Cardiac ventricle fibroblast (primary cell): ENCODE measurements at places on chromosomes 2 and 18. TPM values are rescaled to one million over a fixed set of nuclear protein-coding genes. Genes with fewer than 3 reads are reported as not detected.

MARCHF4 gene
- 0.10 TPM in 1 of 2 replicates, not detected in the other for total RNA-seq

CREG2 gene
- 0.59 and 1.1 TPM in 2 replicates for total RNA-seq

KCNE4 gene
- total RNA-seq = 8.2 and 9.8 TPM in 2 replicates

SLC30A3 gene
- total RNA-seq = 0.06 and 0.10 TPM in 2 replicates

MATN3 gene
- 0.62 and 0.73 TPM in 2 replicates for total RNA-seq

KLHL29 gene
- total RNA-seq = 3.5 and 4.7 TPM in 2 replicates

SGPP2 gene
- total RNA-seq = not detected in 2 replicates

SLC11A1 gene
- total RNA-seq = not detected in 2 replicates

TXNDC2 gene
- total RNA-seq = 0.19 TPM in 1 of 2 replicates, not detected in the other

OTX1 gene
- not detected in 2 replicates for total RNA-seq

SERPINB11 gene
- total RNA-seq = not detected in 2 replicates

ZBTB14 gene
- total RNA-seq = 4.6 and 8.7 TPM in 2 replicates

XDH gene
- total RNA-seq = not detected in 2 replicates

CFAP65 gene
- total RNA-seq = 0.34 TPM in 1 of 2 replicates, not detected in the other

REG3A gene
- not detected in 2 replicates for total RNA-seq

RNPEPL1 gene
- 25.7 and 32.1 TPM in 2 replicates for total RNA-seq

CCDC85A gene
- 0.06 and 0.34 TPM in 2 replicates for total RNA-seq

MOB1A gene
- 75.7 and 95.5 TPM in 2 replicates for total RNA-seq

GRP gene
- not detected in 2 replicates for total RNA-seq

CYTIP gene
- not detected in 2 replicates for total RNA-seq

TCF4 gene
- 58.9 and 94.2 TPM in 2 replicates for total RNA-seq

RNF152 gene
- 2.3 and 4.3 TPM in 2 replicates for total RNA-seq

C1QL2 gene
- not detected in 2 replicates for total RNA-seq

IER3IP1 gene
- 8.3 and 12.3 TPM in 2 replicates for total RNA-seq

ALK gene
- not detected in 2 replicates for total RNA-seq

CROCC2 gene
- 0.12 and 0.29 TPM in 2 replicates for total RNA-seq

DSC3 gene
- under 0.01 and 0.05 TPM in 2 replicates for total RNA-seq

SERPINB8 gene
- total RNA-seq = 2.1 and 6.9 TPM in 2 replicates
